Brain (organoid and tissue), 16 donors: ENCODE measurements at places on chromosomes 4 and X.

DNA sequence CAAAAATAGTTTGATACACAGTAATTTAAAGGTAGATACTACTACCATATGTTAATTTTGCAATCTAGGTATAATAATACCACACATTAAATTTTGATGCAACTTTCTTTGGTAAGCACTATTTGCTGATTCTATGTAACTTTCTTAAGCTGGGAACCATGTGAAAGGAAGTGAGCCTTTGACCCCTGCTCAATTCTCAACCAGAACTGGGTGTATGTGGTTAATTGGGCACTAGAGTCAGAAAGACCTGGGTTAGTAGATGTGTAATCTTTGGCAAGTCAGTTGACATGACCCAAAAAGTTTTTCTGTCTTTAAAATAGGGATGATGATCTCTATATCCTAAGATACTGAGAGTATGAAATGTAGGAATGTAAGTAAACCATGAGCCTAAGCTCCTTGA is 22.4 kb downstream of the TLR2 start:
- DNase-seq, result no peak

- no peak for DNase-seq
Measured at GRCh38 chr4:135098061-135098460, 896.5 kb upstream of the PABPC4L start.

- no peak for DNase-seq
Measured at GRCh38 chr4:183412821-183413220, 31.6 kb upstream of the CDKN2AIP start.

GRCh38 chrX:107014936-107015335 is 14.9 kb upstream of the MORC4 start:
- DNase-seq, result no peak

DNA sequence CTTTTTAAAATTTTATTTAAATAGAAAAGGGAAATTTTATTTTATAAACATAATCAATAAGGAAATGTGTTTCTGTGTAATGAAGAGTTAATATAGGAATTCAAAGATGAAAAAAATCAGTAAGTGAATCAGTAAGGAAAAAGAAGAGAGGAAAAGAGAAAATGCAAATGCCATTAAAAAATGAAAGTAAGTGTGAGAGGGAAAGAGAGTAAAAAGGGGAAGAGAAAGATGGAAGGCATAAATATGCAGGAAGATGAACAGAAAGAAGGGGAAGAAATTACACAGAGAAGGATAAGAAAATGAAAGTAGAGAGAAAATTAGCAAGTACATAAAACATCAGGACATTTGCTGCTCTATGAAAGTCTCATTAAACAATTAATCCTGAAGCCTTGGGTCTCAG is 349.9 kb downstream of the FSTL5 start:
- DNase-seq, result no peak

DNA sequence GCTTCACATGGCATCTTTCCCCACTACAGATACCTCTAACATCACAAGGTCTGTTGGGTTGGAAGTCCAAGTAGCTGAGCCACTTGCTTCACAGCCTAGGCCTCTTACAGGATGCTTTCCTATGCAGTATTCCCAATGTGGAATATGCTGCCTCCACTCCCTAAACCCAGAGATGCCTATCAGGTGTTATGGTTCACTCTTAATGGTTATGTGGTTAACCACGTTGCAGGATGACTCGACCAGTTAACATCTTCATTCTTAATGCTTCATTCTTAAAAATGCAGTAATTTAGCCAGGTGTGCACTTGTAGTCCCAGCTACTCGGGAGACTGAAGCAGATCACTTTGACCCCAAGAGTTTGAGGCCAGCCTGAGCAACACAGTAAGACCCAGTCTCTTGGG is 24.2 kb downstream of the HAUS3 start:
- no peak for DNase-seq

GRCh38 chr4:130238121-130238520 is 1142.2 kb downstream of the C4orf33 start:
- DNase-seq, result no peak

GRCh38 chr4:8117278-8117682 is 41.3 kb downstream of the ABLIM2 start:
- DNase-seq, result no peak

- DNase-seq, result no peak
Measured at GRCh38 chrX:70426286-70427278, 3.5 kb downstream of the GDPD2 start.

DNA sequence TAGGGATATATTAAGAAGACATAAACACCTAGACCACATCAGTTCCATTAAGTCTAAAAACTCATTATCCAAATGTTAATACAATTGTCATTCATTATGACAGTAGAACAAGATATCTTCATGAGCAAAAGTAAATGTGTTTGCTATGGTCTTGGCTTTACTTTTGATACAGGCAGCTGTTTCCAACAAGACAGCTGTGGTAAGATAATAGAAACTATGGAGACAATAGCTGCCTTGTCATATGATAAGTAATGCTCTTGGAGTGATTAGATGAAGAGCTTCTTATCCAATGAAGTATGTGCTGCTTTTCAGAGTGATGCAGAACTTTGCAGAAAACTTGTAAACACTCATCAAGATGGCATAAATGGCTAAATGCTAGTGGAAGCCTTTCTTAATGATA is 1066.0 kb downstream of the FSTL5 start:
- no peak for DNase-seq

GRCh38 chr4:70666369-70666768 is at the start of gene JCHAIN:
TSS of gene JCHAIN (minus strand) at chr4:70666508. CDS start at chr4:70666490, 18 bp downstream.
- DNase-seq, result no peak

DNA sequence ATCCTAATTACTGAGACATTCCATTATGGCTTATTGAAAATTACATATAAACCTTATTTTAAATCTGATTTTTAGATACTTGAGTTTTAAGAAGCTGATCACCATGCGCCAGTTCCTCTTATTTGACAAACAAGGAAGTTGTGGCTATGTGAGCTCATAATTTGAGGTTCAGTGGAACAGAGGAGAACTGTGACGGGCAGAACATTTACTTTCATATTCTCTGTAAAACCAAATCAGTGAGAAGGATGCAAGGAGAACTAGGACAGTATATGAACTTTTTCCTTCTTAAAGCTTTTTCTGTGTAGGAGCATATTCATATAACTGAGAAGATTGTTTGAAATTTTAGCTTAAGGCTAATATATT is 25.3 kb downstream of the STIM2 start:
- DNase-seq, result no peak

DNA sequence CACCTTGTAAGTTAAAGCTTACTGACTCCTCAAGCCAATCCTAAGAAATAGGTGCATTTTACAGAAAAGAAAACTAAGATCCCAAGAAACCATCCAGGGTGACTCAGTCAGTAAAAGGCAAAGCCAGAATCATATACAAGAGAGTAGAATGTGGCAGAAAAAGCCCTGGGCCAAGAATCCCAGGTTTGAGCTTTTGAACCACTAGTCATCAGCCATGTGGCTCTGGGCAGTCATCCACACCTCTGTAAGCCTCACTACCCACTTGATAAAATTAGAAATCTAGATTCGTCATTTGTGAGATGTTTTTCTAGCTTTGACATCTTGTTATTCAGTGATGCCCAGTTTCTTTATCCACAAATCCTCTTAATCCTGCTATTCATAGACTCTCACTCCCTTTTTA is 122.2 kb upstream of the PDE5A start:
- DNase-seq, result no peak

- no peak for DNase-seq
Measured at GRCh38 chr4:48899950-48900349, 6.6 kb downstream of the OCIAD2 start.

- no peak for DNase-seq
Measured at GRCh38 chr4:38526412-38526811, 137.6 kb upstream of the KLF3 start.

- DNase-seq, result no peak
Measured at GRCh38 chr4:15744016-15744545, 34.0 kb upstream of the CD38 start.

- no peak for DNase-seq
Measured at GRCh38 chr4:48033825-48034413, 17.3 kb downstream of the NIPAL1 start.

GRCh38 chr4:161321706-161322105 is 842.1 kb downstream of the FSTL5 start:
- DNase-seq, result no peak
